ENCODE measurements at places on chromosomes 7 and 10.

GRCh38 chr10:69516316-69516715 is 56.9 kb downstream of the NEUROG3 start:
- DNase-seq = no peak

DNA sequence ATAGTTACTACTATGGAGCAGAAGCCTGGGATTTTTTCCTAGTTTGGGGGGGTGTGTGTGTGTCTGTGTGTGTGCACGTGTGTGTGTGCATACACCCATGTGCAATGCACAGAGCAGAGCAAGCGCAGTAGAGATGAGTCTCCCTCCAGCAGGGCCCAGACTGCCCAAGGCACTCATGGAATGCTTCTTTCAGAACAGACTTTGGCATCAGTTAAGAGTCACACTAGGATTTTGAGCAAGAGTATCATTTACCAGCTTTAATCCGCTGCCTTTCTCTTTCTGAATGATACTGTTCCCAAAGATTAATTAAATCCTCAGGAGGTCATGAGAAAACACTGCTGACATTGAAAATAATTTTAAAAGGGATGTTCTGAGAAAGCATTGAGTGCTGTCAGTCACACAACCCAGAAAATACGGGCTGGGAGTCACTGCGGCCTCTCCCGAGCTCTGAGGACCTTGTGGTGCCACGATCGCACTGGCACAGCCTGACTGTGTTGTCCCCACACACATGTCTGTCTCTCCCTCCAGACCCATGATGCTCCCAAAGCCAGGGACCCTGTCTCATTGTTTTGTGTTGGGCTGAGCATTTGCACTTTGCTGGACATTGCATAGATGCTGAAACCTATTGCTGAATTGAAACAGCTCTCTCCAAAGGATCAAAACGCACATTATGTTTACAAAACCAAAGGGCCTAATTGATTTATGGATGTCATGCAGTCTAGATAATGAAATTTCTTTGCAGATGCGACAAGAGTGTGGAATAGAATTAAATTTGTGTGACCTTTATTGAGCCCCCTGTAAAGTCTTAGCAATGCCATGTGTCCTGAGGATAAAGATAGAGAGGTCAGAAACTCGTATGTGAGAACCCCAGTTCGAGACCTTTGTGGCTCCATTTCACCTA is 54.7 kb upstream of the FIGNL1 start:
- no peak for DNase-seq

- DNase-seq = no peak
Observed at GRCh38 chr10:70931168-70931815, 42.9 kb upstream of the PCBD1 start.

DNA sequence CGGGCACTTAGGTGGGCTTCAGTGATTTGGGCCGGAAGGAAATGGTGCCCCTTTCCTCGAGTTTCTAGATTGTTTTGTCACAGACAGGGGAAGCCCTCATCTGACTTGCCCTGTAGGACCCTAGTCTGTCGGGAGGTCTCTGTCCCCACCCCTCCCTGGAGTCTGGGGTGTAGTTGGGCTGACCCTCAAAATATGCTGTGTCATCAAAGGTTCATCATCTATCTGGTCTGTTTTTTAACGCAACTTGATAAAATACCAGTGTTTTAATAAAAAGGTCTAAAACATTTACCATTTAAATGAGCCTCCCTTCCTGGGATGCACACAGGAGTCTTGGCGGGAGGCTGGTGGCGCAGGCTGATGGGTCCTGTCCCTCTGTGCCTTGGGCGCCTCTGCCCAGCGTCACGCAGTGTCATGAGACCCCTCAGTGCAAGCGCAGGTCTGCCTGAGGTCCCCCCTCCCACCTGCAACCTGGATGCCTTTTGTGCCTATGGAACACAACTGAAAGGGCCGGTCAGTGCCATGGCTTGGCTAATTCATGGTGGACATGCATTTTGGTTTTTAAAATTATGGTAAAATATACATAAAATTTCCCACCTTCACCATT is 146.4 kb downstream of the MGMT start:
- no peak for DNase-seq

- DNase-seq = no peak
Observed at GRCh38 chr7:141674702-141675101, 27.3 kb downstream of the DENND11 start.

DNA sequence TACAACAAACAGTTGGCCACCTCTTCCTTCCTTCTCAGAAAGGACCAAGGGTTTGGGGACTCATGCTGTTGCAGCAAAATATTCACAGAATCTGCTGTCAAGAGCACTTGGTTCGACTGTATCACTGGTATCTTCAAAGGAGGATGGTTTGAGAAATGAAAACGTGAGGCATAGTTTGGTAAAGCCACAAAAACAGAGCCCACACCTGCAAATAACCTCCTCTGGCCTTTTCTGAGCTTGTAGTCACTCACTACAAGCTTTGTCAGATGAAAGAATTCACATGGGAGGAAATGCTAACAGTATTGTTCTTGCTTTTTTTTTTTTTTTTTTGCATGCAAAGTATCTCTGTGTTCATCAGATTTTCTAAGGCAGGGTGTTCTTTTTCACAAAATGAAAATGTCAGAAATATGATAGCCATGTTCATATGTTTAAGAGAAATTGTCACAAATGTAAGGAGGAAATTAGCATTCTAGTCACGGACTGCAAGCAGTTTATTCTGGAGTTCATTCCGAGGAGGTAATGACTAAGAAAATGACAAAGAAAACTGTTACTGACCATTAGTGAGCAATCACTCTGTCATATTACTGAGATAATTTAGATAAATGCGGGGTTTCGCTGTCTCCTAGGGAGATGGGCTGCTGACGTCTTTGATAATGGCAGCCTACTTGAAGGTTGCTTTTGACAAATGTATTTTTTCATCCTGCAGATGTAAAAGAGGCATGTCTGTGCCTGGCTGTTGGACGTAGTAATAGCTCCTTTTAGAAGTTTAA is 117.8 kb upstream of the MYO3A start:
- no peak for DNase-seq

Data from KG1 (cell line).